ENCODE measurements at places on chromosomes 4 and X.

- DNase-seq = no peak
These were observed 1859.6 kb downstream of the C4orf33 start for GRCh38 chr4:130955520-130955919.

GRCh38 chr4:5526080-5526846 is 182.1 kb downstream of the EVC2 start:
- DNase-seq = no peak

DNA sequence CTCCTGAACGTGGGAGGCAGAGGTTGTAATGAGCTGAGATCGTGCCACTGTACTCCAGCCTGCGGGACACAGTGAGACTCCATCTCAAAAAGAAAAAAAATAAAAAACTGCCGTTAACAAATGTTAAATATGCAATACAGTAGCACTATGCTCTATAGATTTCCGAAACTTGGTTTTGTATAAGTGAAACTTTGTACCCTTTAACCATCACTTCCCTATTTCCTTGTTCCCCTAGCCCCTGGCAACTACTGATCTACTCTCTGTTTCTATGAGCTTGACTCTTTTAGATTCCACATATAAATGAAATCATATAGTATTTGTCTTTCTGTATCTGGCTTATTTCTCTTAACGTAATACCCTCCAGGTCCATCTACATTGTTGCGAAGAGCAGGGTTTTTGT is 74.1 kb downstream of the TAB3 start:
- DNase-seq = no peak

- DNase-seq = no peak
These were observed 1.6 kb upstream of the NKX1-1 start for GRCh38 chr4:1407657-1408333.

DNA sequence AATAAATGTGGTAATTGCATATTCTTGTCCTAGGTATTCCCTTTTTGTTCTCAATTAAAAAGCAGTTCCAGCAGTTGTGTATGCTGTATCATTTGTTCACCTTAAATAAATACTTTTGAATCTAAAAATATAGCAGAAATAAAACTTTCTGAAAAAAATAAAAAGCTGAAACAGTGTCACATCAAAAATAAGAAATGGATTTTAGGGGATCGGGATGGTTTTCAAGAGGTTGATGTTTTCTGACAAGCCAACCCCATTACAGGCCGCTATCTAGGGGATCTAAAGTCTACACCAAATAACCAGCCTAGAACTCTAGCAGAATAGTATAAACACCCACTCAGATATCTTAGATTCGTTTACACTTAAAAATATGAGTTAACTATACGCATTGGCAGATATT is 95.4 kb upstream of the MAML3 start:
- no peak for DNase-seq

DNA sequence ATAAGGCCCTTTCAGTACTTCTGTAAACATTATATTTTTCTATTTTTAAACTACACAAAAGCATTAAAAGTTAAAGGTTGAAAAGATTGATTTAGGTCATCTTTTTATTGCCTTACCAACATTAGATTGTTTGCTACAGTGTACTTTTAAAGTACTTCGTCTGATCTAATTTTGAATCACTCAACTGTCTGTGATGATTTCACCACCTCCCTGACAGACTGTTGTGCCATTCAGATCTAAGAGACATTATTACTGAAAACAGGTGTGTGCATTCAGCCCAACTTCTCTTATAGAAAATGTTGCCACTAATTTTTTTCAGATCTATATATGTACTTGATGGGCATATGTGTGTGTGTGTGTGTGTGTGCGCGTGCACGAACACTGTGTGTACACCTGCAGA is 39.3 kb downstream of the GASK1B start:
- DNase-seq = no peak

GRCh38 chr4:163107754-163108153 is 58.9 kb downstream of the NAF1 start:
- DNase-seq = no peak

DNA sequence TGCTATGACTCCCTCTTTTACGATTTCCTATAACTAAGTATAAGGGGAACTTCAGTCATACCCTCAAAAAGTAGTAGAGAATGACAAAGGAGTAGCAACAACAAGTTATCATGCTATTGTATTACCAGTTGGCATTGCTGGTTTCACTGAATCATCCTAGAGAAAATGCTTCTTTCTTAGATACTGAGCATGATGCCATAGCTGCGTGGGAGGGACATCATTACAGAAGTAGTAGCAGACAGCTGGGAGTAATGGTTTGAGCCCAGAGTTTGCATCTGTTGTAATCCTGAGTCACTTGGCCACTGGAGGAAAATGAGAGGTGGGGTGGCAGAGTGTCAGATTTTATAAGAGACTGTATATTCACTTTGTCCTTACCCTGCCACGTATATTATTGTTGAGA is 38.6 kb downstream of the MTMR1 start:
- no peak for DNase-seq

DNA sequence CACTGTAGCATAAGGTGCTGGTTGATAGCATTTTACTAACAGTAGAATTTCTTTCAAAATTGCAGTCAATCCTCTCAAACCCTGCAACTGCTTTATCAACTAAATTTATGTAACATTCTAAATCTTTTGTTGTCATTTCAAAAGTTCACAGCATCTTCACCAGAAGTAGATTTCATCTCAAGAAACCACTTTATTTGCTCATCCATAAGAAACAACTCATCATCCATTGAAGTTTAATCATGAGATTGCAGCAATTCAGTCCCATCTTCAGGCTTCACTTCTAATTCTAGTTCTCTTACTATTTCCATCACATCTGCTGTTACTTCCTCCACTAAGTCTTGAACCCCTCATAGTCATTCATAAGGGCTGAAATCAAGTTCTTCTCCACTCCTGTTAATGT is 21.7 kb downstream of the LAMTOR3 start:
- no peak for DNase-seq

- DNase-seq = no peak
These were observed 347.8 kb upstream of the PITX2 start for GRCh38 chr4:110970642-110971041.

Data from activated CD8-positive, alpha-beta memory T cell treated with anti-CD3 and anti-CD28 coated beads, Interleukin-2, amount 10 ng/mL, durations not matched to agents 7 days and 5 days (primary cell).